Stimulated activated CD4-positive, alpha-beta T cell treated with anti-CD3 and anti-CD28 coated beads, Interleukin-4, amount 100 ng/mL, for 1 hour (primary cell): ENCODE measurements at places on chromosomes 4 and X.
A peak's percentile ranks its signal among the peaks of the same experiment; 100 is the strongest.

DNA sequence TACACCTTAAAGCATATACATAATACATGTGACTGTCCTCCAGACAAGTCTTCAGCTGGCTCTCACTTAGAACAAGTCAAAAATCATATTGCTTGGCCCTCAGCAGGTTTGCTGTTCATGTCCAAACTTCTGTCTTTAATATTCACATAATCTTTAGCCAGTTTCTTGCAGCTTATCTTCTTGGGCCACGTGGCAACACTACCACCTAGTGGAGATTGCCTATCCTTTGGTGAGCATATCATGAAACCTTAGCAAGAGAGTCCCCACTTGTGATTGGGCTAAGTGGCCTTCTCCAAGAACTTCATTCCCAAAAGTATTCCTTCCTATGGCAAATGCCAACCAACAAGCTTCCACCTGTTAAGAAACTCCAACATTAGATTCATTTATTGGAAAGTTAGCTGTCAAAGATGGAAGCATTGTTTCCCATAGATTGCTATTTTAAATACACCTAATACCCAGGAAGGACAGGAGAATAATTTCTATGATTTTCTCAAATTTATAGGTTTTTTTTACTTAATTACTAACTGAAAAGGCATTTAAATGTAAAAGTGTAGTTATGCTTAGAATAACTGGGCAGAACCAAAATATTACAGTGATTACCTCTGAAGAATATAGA, 231.9 kb upstream of the INTU start:
- no peak for DNase-seq

GRCh38 chr4:156972379-156973015, 898 bp upstream of the PDGFC start:
- no peak for DNase-seq

DNA sequence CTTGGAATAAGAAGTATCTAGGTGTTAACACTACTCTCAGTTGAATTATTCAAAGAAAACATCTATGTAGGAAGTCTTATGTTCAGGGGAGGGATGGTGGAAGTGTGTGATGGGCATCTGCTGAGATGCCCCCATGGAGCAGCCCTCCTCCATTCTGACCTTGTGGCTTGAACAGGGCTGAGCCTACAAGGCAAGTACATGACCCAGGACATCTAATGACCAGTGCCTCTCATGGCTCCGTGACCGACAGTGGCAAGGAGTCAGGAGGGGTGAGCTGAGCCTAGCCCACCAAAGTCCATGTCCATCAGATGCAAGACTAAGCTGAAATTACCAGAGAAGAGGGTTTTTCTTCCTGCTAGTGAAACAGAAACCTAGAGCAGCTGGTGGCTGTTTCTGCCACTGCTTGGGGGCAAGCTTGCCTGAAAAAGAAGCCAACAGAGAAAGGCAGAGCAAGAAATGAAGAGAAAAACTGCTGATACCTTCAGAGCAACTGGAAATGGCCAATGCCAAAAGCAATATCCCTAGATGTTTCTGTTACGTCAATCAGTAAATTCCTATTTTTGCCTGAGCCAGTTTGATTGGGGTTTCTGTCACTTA, 113.5 kb downstream of the TSPAN5 start:
- no peak for DNase-seq

- DNase-seq = no peak
These were observed 45.5 kb downstream of the SMIM31 start for GRCh38 chr4:164799410-164799809.

GRCh38 chrX:123871309-123871708, 11.5 kb downstream of the XIAP start:
- no peak for DNase-seq

GRCh38 chr4:48103483-48104139, 30.4 kb downstream of the TXK start:
- DNase-seq = no peak

- DNase-seq = no peak
These were observed 69.0 kb downstream of the DMD start for GRCh38 chrX:33142331-33142730.

DNA sequence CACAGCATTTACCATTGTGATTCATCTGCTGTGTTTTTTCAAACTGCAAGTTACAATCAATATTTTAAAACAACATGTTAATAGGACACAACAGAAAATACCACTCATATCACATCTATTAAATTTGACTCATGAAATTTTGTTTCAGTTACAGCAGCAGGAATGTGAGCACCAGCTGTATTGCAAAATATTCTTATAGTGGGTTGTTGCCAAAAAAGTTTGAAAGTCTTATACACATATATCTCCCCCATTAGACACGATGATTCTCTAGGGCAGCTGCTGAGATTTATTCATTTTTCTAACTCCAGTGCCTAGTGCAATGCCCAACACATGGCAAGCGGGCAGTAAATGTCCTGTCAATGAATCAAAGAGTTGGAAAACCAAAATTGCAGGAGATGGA, 26.6 kb upstream of the NKX3-2 start:
- DNase-seq = no peak

- no peak for DNase-seq
These were observed 185.8 kb downstream of the RNF150 start for GRCh38 chr4:140947506-140947905.

GRCh38 chrX:4663085-4663484, 949.6 kb upstream of the PRKX start:
- DNase-seq = no peak

DNA sequence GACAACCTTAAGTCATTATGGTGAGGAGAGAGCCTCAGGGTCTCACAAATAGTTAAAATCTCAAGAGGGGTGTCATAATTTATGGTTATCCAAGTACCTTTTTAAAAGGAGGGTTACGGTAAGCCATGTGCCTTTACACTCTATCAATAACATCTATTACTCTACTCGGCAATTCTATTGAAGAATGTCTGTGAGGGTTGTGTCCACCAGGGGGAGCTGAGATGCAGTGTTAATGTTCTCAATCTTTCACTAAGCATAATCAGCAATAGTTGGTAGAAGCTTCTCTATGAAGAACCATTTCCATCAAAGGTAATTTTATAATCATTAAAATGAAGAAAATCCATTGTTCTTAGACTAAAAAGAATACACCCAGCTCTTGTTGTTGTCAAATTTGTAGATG, 457.4 kb downstream of the CENPC start:
- DNase-seq = peak; percentile 36

GRCh38 chrX:40095583-40096394, 2.0 kb downstream of the BCOR start:
- peak; percentile 28 for DNase-seq

DNA sequence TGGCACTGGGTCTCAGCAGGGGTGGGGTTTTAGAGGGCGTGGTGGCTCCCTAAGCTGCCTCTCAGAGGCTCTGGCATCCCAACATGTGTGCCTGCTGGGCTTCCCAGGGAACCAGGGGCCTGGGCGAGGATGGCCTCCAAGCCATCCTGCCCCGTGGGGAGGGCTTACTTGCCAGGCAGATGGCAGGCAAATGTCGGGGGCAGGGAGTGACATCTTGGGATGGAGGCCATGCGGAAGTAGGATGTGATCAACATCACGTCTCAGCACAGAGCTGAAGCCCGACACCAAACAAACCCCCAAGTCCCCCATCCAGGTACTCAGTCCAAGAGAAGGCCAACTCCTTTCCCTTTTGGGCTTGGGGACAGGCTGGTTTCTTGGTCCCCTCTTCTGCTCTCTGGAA, 4.7 kb downstream of the L1CAM start:
- no peak for DNase-seq

DNA sequence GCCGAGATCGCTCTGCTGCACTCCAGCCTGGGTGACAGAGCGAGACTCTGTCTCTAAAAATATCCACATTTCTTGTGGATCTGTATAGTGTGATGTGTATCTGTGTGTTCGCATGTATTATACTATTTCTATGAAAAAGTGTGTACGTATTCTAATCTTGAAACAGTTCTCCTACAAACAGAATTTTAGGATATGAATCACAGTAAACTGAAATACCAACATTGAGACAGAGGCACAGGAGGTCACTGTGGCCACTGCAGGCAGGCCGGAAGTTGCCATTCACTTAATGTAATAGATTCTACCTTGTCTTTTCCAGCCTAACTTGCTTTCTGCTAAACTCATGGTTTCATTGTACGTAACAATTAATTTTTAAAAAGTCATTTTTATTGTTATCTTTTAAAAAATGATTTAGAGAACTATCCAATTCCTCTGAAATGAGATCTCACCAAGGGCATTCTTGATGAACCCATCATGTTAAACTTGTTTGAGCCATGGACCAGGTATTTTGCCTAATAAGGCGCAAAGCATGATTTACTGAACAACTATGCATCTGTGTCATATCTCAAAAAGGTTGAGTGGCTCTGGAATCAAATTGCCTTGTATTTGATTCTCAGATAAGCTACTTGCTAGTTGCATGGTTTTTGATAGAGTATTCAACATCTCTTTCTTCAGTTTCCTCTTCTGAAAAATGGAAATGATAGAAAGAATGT, 154.9 kb upstream of the GYPA start:
- no peak for DNase-seq

- no peak for DNase-seq
These were observed 7.6 kb downstream of the SEPTIN11 start for GRCh38 chr4:76957004-76957738.

DNA sequence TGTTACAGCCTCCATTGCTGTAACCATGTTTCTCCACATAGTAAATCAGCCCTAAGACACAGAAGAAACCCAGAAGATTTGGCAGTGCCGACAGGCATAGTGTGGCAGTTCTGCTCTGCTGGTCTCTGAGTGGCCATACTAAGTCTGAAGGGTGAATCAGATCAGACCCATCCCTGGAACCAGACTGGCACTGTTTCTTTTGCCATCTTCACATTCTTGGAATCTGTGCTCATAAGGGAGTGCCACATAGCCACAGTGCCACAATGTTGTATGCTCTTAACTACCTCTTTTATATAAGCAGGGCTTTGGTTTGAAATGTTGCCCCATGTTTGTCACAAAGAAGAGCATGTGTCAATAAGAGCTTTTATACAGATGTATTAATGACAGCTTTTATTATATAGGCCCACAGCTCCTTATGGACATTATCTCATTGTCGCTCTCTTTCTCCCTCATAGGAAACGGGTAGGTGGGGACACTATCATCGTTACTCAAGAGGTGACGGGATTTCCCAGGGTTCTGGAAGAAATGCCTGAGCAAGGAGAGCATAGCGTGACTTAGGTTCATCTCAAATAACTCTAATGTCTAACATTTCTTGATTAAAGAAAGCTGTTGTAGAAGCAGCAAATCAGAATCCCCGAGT, 128.2 kb downstream of the CBR4 start:
- no peak for DNase-seq

DNA sequence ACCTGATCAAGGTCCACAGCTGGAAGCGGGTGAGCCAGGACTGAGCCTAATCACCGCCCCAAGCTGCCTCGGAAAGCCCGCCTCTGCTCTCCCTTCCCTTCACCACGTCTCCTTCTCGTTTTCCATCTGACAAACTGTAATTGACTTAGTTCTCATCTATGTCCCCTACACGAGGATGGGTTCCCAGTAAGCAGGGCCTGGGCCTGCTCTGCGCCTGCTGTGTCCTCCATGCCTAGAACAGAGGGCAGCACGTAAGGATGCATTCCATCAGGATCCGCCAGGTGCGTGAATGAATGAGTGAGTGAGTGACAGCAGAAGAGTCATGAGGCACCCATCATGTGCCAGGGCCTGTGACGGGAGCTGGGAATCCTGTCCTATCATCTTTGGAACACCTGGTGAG, 86.7 kb downstream of the JAKMIP1 start:
- no peak for DNase-seq

DNA sequence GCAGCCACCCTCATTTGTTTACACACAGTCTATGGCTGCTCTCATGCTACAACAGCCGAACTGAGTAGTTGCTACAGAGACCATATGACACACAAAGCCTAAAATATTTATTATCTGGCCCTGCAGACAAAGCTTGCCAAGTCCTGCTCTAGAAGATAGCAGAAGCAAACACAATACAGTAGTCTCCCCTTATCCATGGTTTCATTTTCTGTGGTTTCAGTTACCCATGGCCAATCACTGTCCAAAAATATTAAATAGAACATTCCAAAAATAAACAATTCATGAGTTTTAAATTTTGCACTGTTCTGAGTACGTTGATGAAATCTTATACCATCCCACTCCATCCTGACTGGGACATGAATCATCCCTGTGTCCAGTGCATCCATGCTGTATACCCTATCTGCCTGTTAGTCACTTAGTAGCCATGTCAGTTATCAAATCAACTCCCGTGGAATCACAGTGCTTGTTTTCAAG, 40.2 kb upstream of the ZNF81 start:
- no peak for DNase-seq

DNA sequence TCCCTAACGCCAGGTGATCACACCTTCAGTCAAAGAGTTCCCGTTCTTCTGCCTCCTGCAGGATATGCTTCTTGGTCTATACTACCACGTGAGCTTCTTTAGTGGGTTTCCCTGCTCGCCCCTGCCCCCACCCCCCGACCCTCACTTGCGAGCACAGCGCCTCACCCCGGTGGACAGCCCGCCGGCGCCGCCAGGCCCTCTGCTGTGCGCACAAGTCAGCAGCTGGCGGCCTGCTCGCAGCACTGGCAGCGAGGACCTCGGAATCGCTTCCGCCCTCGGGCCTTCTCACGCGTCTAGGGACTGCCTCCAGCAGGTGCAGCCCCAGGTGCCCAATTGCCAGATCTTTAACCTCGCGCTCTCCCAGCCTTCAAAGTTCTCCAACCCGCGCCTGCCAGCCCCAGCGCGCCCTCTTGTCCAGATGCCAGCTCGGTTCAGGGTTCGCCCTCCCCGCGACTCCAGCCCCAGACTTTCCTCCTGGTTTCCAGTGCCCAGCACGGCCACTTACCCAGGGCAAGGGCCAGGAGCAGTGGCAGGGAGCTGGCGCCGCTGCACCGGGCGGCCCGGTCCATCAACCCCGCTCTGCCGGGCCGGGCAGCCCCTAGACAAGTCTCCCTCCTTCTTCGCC, 454 bp downstream of the BTC start:
- DNase-seq = no peak

GRCh38 chr4:143554728-143555597, 41.5 kb downstream of the SMARCA5 start:
- DNase-seq = no peak

DNA sequence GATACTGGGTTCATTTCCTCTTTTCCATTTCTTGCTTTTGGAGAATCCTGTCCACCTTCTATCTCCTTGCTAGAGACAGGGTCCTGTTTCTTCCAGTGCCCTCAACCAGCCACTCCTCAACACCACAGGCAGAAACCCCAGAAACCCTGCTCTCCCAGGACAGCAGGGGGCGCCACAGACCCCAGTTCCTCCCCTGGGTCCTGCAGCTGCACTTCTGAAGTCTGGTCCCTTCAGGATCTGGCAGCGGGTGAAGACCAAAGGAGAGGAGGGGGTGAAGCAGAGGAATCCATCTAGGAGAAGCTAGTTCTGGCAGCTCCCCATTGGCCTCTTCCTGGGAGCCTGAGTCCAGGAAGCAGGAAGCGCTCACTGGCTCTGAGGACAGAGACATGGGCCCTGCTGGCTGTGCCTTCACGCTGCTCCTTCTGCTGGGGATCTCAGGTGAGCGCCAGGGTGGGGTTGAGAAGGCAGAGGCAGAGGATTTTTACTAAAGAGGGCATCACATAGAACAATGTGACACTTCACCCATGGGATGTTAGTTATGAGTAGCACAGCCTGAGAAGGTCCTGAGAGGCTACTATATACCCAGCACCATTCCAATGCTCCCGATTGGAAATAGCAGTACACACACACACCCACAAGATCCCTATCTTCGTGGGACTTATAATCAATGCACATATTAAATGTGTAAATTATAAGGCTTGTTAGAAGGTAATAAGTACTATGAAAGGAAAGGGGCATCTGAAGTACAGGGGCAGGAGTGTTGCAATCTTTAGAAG, at the start of gene PRSS48:
TSS of gene PRSS48 (plus strand) at position 375 of the 776 bp plus-strand sequence. CDS start at position 387, 12 bp downstream.
- DNase-seq = peak; percentile 39

- DNase-seq = no peak
These were observed 140.8 kb upstream of the ETNPPL start for GRCh38 chr4:108903464-108904221.

- DNase-seq = no peak
These were observed 313.0 kb downstream of the ARHGAP10 start for GRCh38 chr4:148044912-148045352.
